ENCODE measurements at places on chromosomes 3 and 15. TPM values are rescaled to one million over a fixed set of nuclear protein-coding genes. Genes with fewer than 3 reads are reported as not detected.

GRCh38 chr15:90358124-90359033 is 6.3 kb downstream of the ZNF774 start:
- DNase-seq, result no peak

- no peak for DNase-seq
These were observed 116.0 kb upstream of the GADL1 start for GRCh38 chr3:31010491-31010890.

GRCh38 chr3:4831580-4831950 is 147.7 kb upstream of the BHLHE40 start:
- no peak for DNase-seq

DNA sequence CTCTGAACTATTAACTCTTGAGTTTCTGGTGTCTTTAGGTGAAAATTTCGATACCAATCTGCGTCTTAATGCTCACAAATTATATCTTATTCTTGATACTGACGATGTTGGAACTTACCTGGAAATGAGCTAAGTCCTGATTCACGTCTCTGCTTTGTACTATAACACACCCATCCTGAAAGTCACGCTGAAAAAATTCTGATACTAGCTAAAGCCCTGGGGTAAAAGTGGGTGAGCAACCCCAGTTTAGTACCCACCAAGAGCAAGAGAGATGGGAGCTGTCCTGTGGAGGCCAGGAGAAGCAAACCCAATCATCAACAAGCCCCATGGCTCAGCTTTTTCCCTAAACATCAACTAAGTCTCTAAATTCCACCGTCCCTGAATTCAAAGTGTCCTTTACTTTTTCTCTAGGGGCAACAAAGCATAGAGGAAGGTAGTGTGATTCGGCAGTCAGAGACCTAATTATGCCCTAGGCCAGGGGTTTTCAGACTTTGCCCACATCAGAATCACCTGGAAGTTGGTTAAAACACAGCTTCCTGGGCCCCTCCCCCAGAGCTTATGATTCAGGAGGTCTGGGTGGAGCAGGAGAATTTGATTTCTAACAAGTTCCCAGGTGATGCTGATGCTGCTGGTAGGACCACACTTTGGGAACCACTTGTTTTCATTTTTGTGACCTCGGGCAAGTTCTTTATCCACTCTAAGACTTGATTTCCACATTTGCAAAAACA is 90.2 kb downstream of the OSBPL10 start:
- DNase-seq, result no peak

The ADIPOQ gene
- total RNA-seq, result 11.5 TPM

The GOLGA6B gene
- total RNA-seq, result 0.15 TPM
